ENCODE measurements at places on chromosomes 6 and 20.
A peak's percentile ranks its signal among the peaks of the same experiment; 100 is the strongest.

DNA sequence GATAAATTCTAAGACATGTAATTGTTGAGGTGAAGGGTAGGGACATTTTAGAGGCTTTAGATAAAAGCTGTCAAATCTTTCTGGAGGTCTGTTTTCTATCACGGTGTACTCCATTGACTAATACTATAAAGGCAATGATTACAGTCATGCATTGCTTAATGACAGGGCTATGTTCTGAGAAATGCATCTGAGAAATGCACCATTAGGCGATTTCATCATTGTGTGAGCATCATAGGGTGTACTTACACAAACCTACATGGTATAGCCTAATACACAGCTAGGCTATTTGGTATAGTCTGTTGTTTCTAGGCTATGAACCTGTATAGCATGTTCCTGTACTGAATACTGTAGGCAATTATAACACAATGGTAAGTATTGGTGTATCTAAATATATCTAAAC lies 71.3 kb upstream of the FYN start:
- no peak for DNase-seq

- DNase-seq = no peak
These were observed 19.3 kb downstream of the RAE1 start for GRCh38 chr20:57370316-57370715.

DNA sequence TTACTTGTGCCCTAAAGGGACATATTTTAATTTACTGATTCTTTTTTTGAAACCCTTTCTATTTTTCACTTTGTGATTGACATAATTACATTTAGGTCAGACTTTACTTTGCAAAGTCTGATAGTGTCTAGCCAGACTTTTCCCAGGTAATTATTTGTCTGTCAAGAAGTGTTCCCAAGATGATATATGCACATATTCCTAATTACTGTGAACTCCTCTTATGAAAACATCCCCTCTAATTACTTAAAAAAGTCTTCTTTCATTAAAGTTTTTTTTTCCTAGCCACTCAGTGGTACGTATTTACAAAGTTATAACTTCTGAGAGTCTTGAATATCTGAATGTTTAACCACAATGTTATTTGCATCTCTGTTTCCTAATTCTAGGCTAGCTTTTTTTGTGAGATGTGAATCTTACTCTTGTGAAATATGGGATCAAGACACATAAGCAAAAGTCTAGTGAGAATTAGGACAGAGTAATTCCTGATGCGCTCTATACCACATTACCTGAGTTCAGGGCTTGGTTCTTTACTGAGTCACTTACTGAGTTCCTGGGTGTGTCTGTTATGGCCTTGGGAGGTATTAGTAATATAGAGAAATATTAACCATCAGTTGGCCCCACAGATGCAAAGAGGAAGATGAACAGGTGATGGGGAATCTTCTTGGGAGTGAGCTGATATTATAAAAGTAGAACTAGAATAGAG lies 27.9 kb downstream of the FAM83B start:
- DNase-seq = no peak

- no peak for DNase-seq
These were observed 34.3 kb upstream of the AGPAT4 start for GRCh38 chr6:161308075-161308655.

GRCh38 chr6:2232445-2232844 lies 13.0 kb downstream of the GMDS start:
- DNase-seq = no peak

DNA sequence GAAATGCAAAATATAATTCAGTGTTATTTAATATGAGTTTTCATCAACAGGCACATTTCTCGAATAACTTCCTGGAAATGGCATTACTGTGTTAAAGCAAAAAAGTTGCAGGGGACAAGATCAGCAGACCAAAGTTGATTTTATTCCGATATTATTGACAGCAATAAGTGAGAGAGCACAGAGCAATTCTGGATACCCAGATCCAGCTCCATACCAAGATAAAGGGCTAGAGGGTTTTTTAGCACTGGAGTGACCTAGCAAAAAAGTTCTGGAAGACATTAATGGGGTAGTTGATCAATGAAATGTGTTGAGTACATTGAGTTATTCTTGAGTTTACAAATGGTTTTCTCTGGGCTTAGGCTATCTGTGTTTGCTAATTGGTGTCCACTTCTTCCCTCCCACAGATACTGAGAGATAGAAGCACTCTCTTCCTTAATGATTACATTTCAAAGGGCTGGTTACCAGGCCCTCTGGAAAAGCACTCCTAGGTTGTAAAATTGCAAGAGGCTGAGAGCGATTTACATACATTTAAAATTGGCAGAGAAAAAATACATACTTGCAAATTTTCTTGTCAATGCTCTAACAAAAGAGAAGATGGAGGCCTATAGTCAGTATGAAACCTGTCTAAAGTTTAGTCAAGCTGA lies 47.0 kb upstream of the MANEA start:
- DNase-seq = no peak

GRCh38 chr6:100381111-100381510 lies 83.6 kb downstream of the SIM1 start:
- DNase-seq = peak; percentile 16

GRCh38 chr6:159617444-159617843 lies 75.6 kb downstream of the SOD2 start:
- DNase-seq = no peak

DNA sequence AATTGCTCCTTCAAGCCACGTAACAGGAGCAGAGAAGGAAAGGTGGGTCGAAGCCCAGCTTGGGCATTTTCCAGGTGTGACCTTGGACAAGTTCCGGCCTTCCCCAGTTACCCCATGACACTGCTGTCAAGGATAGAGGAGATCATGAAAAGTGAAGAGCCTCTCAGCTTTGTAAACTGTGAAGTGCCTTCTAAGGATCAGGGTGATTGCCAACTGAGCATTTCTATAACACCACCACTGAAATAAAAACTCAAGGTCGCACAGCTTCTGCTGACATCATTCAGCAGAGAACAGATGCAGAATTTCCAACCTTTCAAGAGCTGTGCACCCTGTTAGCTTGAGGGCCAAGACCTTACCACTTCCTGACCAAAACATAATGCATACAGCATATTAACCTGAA lies 24.0 kb upstream of the ZMYND8 start:
- DNase-seq = peak; percentile 65

- DNase-seq = no peak
These were observed 40.2 kb upstream of the INSM1 start for GRCh38 chr20:20327746-20328145.

GRCh38 chr6:148328876-148329555 lies 13.6 kb upstream of the SASH1 start:
- DNase-seq = no peak

GRCh38 chr6:30610065-30610464 lies 7.0 kb downstream of the PPP1R10 start:
- DNase-seq = no peak

DNA sequence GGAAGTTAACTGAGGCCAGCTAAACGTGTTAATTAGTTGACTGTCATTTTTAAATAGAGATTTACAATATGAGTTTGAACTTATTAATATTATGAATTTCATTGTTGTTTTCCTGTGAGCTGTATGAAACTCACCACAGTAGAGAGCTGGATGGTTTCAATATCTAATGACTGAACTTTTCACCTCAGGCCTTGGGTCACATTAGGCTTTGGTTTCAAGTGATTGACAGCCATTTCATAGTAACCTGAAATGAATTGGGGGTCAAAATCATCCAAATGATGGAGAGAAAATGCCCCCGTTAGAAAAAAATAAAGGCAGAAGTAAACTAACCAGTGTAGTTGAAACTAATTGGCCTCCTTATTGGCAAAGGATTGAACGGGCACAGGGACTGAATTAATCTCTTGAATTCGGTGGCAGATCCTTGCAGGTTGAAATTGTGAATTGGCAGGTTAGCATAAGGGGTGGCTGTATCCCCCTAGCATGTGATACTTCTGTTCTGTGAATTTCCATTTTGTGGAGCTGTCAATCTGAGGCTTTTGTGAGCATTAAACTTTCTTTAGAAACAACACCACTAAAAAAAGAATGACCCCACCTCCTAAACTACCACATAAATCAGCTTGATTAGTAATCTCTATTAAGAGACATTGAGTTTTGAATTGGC lies 155.1 kb upstream of the MMS22L start:
- no peak for DNase-seq

- no peak for DNase-seq
These were observed 388.8 kb downstream of the THBS2 start for GRCh38 chr6:168864541-168865460.

- DNase-seq = no peak
These were observed 66.1 kb downstream of the B4GALT5 start for GRCh38 chr20:49647550-49647949.

- no peak for DNase-seq
These were observed 118.2 kb downstream of the TENT5A start for GRCh38 chr6:81634155-81634880.

- peak; percentile 70 for DNase-seq
These were observed 40.4 kb upstream of the HMGA1 start for GRCh38 chr6:34196116-34196832.

DNA sequence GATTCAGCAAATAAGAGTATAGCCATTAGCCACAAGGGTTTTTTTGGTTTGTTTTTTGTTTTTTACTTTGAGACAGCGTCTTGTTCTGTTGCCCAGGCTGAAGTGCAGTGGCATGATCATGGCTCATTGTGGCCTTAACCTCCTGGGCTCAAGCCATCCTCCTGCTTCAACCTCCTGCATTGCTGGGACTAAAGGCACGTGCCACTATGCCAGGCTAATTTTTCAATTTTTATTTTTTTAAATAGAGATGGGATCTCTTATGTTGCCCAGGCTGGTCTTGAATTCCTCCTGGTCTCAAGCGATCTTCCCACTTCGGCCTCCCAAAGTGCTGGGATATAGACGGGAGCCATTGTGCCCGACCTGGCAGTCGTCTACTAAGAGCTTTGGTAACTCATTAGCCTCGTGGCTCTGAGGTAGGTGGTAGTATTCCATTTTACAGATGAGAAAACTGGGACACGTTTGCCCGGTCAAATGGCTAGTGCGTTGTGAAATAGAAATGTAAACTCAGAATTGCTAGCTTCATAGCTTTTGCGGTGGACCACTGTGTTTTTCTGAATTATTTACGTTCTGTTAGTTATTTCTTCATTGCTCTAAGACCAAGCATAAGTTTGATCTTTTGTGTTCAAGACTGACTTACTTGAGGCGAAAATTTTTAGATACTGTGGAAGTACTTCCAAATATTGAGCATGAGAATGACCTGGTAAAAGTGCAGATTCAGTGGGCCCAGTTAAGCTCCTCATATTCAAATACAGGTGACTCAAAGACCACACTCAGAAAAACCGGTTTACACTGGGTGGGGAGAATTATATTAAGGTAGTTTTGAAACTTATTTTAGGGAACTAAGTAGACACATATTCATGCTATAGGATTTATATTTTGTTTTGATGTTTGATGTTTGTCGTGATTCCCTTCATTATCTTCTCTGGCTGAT lies 2.1 kb downstream of the PANK2 start:
- DNase-seq = no peak

- no peak for DNase-seq
These were observed 179.7 kb downstream of the HACE1 start for GRCh38 chr6:104679971-104680370.

DNA sequence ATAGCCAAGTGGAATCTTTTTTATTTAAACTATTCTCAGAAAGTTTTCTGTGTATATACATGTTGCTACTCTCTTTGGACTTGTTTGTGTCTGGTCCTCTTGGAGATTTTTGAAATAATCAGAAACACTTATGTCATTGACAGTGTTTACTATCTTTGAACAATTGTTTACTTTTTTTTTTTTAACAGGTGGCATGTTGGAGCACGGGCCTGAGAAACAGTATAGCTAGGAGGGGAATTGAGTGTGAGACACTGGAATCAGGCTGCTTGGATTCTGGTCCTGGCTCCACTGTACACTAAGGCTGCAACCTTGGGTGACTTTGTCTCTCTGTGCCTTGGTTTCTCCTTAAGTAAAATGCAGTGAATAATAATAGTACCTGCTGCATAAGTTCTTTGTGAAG lies 279.6 kb downstream of the PRL start:
- no peak for DNase-seq

DNA sequence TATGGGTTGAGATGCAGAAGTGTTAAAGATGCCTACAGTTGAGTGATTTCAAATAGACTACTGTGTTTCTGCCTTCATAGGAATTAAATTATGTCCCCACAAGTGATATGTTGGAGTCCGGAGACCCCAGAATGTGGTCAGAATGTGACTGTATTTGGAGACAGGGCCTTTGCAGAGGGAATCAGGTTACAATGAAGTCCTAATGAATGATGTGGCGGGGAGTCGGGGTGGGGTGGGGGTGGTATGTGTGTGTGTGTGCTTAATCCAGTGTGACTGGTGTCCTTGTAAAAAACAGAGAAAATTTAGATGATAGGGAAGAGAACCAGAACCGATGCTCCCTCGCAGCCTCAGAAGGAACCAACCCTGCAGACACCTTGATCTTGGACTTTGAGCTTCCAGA lies 448.2 kb downstream of the QKI start:
- no peak for DNase-seq

DNA sequence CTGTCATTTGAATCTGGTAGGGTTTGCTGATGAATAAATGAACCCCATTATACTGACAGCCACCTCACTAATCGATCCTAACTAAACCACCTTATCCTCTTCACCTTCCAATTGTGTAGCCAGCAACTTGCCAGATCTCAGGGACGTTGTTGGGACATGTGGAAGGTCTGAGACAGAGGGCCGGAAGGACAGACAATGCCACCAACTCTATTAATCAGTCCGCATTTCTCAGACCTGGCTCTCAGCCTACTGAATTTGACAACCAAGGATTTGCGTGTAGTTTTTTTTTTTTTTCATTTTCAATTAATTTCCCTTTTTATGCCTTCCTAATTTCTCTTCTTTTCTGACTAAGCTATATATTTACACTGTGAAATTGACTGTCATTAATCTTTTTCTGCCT lies 122.5 kb downstream of the CARMIL1 start:
- no peak for DNase-seq

- peak; percentile 59 for DNase-seq
These were observed 5.8 kb downstream of the HMGN4 start for GRCh38 chr6:26543953-26544352.

GRCh38 chr6:56541741-56542360 lies 100.8 kb downstream of the DST start:
- DNase-seq = no peak

- peak; percentile 17 for DNase-seq
These were observed 28.7 kb downstream of the SIRPD start for GRCh38 chr20:1528811-1529210.

DNA sequence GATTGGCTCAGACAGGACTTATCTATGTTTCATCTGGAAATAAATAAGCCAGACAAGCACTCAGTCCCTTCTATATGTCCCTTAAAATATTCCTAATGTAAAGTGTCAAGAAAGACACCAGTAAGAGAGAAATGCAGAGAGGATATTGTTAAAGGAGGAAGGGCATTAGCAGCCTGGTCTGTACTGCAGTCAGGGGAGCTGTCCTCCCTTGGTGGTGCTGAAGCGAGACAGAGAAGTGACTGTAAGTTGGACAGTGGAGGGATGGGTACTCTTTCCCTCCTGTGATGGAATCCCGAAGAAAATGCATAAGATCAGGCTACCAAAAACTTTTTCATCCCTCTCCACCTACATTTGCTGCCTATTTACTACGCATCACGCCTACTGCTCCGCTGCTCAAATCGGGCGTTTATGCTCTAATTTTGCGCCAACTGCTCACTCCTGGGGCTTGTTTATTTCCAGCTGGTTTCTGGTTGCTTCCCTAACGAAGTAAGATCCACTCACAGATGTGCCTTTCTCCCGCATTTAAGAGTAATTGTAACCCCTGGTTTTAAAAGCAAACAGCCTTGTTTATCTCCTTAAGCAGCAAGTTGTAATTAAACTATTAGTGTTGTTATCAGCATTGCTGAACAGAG lies 35.2 kb downstream of the PHACTR1 start:
- peak; percentile 61 for DNase-seq

- DNase-seq = no peak
These were observed 58.2 kb downstream of the BMP7 start for GRCh38 chr20:57208198-57208597.

GRCh38 chr6:160121558-160121957 lies at the start of gene SLC22A1:
Gene SLC22A1 (plus strand): TSS chr6:160121815. CDS start chr6:160121936, 121 bp downstream.
- no peak for DNase-seq
